ENCODE measurements at places on chromosomes 5 and 9.
A peak's percentile ranks its signal among the peaks of the same experiment; 100 is the strongest.

DNA sequence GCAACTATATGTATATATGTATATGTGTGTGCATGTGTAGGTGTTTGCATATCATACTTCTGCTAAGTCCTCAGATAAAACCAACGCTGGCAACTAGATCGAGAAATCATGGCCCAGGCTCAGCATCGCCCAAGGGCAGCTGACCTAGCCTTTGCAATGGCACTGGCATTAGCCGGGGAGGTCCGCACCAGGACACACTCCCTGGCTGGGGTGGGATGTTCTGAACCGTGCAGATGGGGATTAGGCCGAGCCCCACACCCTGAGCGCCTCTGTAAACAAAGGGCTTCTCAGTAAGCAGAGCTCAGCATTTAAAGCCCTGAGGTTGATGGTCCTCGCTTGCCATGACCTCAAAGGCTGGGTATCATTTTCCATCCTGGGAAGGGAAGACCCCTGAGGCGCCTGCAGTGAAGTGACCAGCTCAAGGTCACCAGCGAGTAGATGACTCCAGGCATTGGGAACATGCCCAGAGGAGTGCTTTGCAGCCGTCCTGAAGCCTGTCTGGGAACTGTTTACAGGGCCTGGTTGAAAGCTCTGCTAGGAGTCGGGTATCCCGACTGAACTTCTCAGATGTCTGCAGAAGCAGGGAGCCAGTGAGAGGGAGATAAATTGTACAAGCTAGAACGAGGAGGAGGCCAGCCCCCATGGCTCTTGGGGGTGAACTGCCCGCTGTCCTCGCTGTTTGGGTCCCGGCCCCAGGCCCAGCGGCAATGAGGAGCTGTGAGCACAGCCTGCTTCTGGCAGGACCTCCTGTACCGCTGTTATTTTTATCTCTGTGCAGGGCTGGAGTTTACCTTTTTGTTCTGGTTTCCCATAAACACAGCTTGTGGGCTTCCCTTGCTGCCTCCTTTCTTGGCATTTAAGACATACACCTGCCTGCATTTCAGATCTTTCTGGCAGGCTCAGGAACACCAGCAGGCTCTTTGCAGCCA is 18.4 kb downstream of the GADD45G start:
- DNase-seq = no peak

GRCh38 chr9:24614070-24614469 is 68.4 kb upstream of the IZUMO3 start:
- peak; percentile 0 for DNase-seq

DNA sequence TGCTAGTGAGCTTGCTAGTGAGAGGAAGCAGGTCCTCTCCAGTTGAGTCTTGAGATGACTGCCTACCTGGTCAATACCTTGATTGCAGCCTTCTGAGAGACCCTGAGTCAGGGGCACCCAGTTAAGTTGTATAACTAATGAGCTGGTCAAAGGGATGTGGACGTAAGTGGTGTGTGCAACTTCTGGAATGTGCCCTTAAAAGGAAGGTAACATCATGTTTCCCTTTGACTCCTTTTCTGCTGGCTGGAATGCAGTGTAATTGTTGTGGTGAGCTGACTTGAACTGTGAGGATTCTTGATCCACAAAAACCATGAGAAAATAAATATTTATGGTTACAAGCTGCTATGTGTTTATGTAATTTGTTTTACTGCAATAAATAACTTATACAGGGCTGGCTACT is 2.4 kb upstream of the SNX2 start:
- DNase-seq = no peak

DNA sequence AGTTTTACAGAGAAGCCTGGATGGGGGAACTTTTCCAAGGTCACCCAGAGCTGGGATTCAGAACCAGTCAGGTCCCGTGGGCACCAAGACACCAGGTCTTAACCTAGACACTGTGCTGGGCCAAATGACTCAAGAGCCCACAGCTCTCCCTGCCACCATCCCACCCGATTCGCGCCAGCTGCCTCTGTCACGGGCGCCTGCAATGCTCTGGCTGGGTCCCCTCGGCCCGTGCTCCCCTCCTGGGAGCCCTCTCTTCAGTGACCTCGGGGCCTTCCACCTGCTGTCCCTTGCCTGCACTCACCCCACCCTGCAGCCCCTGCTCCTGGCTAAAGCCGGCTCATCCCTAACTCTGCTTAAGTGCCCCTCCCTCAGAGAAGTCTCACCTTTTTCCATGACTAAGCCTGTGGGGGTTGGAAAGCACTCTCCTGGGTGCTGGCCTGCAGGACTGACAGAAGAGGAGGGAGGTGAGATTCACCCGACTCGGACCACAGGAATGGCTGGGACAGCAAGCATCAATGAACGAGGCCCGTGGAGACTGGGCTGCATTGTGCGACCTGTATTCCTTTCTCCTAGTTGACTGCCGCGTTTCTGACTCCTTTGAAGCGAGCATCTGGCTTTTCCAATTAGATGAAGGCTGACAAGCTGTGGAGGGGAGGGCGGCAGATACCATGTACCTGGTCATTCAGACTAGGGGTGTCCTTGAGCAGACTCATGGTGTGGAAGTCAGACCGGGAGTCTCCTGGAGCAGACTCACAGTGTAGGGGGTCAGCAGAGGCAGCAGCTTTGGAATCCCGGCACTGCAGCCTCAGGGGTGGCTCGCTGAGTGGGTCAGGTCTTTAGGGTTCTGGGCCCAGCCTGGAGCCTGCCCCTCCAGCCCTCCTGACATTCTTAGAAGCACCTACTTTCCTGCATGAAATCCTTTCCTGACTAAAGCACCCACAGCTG is 5.8 kb upstream of the IL4 start:
- DNase-seq = no peak

DNA sequence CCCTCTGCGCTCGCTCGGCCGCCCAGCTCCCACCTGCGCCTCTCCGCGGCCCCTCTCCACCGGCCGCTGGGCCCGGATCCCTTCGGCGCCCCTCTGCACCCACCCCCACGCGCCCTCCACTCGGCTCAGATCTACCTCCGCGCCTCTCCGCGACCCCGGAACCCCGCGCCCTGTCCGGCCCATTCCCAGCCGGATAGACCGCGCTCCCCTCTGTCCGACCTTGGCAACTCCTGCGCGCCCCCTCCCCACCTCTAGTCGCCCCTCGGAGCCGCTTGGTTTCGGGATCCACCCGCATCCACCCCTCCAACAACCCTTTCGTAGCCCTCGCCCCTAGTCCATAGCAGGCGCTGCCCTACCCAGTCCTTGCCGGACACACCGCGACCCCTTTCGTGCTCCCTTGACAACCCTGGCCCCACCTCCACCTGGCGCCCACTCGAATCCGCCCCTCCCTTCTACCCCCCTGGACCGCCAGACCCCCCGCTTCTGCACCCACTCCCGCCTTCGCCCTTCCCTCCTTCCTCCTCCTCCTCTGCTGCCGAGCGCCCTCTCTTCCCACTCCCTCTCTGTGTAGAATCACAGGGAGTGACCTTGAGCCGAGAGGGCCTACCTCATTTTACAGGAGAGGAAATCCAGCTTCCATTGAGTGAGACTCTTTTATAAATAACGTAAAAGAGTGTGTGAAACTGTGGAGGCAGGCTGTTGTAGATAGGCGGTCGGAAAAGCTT is 525 bp upstream of the AK3 start:
- no peak for DNase-seq

GRCh38 chr5:176739461-176740051 is 70.8 kb upstream of the UNC5A start:
- peak; percentile 66 for DNase-seq

DNA sequence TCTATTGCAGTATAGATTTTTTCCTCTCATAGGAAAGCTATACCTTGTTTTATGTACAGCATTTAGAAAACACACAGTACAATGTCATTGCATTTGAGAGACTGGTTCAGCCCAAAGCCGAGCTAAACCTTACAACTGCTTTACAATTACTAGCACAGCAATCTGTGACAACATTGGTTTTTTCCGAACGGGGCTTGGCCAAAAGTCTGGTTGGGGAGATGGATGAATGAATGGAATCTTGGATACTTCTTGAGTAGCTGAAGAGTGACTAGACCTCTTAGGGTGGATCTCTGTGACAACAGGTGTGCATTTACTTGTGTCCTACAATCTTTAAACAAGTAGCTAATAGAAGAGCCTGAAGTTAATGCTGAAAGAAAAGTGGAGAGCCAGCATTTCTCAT is 1.2 kb downstream of the SGCD start:
- no peak for DNase-seq

GRCh38 chr5:55758231-55758630 is 20.4 kb downstream of the DDX4 start:
- DNase-seq = no peak

DNA sequence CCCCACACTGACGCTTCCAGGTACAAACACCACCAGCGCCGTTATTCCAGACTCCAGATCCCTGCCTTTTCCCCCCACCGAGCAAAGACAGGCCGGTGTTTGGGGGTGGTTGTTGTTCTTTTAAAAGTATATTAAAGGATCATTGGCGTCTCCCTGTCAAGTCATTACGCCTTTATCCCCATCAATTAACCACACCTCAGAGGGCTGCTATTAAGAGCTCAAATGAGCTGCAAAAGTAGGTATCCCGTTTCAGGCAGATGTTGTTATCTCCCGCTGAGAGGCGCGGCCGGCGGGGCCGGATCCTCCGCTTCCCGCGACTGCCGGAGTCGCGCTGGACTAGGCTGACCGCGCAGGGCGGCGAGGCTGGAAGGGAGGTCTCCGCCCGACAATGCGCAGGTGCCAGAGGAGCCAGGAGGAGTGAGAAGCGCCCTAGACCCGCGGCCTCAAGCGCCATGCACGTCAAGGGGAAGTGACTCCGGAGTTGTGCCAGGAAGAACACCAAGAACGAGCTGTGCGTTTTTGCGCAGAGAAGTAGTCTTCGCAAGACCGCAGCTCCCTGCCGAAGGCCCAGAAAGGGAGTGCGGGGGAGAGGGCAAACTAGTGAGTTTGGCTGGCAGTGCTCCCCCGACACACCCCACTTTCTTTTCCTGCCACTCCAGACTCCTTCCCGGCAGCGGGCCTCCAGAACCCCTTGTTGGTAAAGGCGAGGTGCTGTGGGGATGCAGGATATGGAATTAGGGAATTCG is 8.2 kb downstream of the NR2F1-AS1 start:
- DNase-seq = no peak

- DNase-seq = no peak
Observed at GRCh38 chr5:65835191-65835590, 91.2 kb upstream of the ERBIN start.

DNA sequence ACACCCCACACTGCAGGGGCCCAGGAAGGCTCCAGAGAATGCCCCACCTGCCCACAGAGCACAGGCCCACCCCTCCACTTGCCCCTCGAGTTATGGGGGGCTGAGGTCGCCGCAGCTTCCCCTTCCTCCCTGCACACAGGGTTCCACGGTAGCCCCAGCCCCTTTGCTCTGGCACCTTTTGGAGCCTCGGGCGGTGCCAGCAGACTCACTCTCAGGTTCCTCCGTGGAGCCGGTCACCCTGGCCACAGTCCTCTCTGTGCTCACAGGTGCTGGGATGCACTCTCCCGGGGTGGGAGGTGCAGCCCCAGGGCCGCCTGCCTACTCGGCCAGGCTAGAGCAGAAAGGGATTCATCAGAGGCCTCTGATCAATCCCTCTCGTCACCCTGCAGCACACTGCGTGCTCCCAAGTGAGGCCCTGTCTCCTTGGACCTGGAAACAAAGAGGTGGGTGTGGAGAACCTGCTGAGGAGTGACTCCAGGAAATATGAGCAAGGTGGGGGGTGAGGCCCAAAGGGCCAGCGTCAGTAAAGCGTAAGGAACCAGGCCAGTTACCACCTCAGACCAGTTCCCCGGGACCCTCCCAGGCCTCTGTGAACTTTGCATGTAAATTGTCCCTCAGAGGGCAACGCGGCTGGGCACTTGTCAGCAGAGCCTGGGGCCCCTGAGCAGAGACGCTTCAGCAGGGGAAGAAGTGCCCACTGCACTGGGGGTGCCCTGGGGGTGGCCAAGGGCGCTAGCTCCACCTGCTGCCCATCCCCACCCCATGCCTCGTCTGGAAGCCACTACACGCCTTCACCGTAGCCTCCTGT is 167.8 kb downstream of the OLFM1 start:
- DNase-seq = peak; percentile 58

DNA sequence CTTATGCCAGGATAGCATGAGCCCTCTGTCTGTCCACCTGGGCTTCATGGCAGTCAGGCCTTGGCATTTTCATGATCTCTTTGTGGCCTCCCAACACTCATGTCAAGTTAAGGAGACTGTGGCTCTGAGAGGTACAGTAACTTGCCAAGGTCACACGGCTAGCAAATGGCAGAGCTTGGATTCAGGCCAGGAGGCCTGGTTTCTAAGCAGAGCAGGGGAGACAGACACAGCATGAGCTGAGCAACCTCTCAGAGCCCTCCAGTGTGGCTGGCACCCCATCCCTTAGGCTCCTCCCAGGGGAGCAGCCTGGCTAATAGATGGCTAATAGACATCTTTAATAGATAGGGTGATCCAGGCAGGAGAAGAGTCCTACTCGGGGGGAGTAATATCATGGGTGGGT is 4.1 kb downstream of the SYNPO start:
- peak; percentile 85 for DNase-seq

GRCh38 chr5:124398460-124398859 is 348.0 kb downstream of the ZNF608 start:
- peak; percentile 32 for DNase-seq

GRCh38 chr5:124647352-124647751 is 99.1 kb downstream of the ZNF608 start:
- no peak for DNase-seq

- peak; percentile 87 for DNase-seq
Observed at GRCh38 chr5:32443541-32444430, 754 bp downstream of the ZFR start.

DNA sequence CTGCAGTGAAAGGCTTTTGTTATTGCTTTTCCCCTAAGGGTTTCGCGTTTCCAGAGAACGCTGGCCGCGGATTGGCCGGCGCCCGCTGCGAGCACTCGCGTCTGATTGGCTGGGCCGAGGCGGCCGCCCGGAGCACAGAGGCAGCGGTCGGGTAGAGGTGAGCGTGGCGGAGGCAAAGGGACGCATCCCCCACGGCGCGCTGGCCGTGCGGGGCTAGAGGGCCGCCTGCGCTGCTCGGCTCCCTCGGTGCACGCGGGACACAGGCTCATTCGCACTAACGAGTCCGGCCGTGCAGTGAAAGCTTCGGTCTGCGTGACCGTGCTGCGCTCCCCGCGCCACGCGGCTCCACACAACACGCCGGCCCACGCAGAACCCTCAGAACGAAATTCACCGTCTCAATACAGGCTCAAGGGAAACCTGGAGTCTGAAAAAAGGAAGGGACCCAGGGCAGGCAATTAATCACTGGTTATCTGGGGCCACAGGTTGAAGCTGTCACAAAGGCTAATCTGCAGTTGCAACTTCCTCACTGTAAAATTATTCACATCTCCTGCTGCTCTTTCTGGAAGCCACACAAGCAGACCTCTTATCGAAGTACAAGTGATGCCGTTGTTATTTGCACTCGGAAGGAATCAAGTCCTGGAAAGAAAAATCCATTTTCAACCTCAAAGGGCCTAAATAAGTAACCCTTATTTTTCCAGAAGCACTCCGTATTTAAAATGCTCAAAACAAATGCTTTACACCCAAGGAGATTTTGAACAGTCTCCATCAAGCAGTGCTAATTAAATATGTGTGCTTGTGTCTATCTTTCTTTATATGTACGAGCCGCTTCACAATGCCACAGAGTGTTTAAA is 94.6 kb downstream of the ZNF608 start:
- DNase-seq = peak; percentile 90

GRCh38 chr9:95048225-95049087 is 269.1 kb downstream of the FANCC start:
- peak; percentile 88 for DNase-seq
